Skin of body (tissue), 3 donors: ENCODE measurements at places on chromosomes 5 and 9. TPM values are rescaled to one million over a fixed set of nuclear protein-coding genes. Genes with fewer than 3 reads are reported as not detected.

DNA sequence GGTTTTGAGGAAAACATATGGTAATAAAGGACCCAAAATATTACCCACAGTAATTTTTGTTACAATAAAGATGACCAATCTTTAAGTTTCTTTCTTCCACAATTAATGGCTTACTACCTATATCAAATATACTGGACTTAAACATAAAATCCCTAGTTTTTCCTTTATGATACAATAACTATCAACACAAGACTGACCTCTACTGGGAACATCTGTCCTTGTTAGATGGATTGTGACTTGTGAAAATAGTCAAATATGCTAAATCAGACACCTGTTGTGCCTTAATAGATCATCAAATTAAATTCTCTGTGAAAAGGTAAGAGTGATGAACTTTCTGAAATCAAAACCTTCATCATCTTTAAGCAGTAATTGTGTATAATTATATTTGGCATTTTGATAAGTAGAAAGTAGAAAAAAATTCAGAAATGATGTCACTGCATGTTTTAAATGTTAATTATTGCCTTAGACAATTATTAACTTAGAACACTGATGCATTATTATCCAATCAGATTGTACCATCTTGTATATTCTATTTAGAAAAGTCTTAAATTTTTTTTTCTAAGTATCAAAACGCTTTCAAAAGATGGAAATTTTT lies 113.6 kb downstream of the DEPDC1B start:
- DNase-seq = peak; percentile 18

FGF1 gene
- total RNA-seq = 2.4 TPM

SPACA9 gene
- total RNA-seq = 2.1 TPM

DNA sequence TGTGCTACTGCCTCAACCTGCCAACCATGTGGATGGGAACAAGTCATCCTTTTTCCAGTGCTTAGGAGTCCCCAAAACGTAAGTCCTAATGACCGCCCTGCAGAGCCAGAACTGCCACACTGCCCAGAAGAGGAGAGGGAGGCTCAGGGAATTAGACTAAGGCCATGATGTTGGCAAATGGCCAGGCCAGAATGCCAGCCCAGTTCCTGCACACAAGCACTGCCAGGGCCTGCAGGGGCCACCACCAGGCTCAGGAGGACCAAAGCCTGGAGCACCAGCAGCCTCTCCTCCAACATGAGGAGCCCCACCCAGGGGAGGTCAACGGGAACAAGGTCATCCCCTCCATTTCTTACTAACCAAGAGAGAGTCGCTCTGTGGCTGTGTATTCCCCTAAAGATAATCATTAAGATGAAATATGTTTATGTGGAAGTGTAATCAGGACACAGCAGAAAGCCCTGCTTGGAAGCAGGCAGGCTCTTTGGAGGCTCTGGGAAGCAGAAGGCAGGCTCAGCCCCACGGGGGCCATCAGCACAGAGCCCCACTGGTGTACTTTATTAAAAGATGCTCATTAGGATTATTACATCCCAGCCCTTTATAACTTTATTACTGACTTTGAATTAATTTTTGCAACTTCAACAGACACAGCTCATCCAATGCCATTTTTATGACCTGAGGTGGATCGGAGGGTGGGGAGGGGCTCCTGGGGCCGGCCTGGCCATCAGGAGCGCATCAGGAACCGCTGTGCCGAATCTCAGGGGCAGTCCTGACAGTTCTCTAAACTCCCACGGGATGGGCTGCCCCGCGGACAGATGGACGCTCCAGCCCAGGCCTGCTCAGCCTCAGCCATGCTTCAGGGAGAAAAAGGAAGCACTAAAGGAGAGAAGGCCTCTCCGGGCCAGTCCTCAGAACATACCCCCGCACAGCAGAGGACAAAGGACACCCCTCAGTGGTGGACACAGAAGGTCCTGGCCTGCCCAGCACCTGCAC lies 127.0 kb downstream of the ADAMTS2 start:
- DNase-seq = no peak

HDHD3 gene
- total RNA-seq = 7.3 TPM

DNA sequence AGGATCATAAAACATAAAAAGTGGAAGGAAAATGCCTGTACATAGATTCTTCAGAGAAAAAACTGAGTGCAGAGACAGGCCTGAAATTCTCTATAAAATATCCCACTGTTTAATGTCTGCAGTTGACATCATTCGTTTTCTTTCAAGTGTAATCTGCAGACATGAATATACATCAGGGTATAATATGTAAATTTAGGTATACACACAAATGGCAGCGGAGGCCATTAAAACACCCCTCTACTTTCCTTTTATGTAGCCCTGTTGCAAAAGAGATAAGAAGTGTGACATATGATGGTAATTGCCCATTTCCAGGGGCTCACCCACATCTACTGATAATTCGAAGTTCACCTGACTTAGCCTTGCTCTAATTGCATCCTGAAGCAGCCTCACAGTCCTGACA lies 164.3 kb downstream of the SLC24A2 start:
- DNase-seq = no peak

DNA sequence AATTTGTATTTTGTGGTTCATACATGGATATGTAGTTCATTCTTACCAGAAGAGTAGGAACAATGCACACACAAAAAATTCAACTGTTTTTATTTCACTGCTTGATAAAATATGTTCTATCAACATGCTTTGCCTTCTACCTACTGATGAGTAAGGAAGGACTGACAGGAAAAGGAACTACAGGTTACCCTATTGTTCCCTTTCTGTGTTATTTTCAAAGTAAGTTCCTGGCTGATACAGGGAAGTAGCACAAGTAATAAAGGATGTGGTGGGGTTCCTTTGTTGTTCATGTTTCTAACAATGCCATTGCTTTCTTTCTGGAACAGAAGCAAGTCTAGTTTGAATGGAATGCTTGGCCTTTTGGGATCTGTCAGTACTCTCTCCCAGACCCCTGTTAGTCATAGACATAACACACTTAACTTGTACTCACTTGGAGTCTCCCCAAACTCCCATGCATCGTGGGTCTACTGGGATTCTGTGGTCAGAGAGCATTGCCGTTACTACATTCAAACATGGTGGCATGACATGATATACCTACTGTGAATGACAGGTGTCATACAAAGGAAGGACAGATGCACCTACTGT lies 20.2 kb upstream of the ALDOB start:
- DNase-seq = no peak

DNA sequence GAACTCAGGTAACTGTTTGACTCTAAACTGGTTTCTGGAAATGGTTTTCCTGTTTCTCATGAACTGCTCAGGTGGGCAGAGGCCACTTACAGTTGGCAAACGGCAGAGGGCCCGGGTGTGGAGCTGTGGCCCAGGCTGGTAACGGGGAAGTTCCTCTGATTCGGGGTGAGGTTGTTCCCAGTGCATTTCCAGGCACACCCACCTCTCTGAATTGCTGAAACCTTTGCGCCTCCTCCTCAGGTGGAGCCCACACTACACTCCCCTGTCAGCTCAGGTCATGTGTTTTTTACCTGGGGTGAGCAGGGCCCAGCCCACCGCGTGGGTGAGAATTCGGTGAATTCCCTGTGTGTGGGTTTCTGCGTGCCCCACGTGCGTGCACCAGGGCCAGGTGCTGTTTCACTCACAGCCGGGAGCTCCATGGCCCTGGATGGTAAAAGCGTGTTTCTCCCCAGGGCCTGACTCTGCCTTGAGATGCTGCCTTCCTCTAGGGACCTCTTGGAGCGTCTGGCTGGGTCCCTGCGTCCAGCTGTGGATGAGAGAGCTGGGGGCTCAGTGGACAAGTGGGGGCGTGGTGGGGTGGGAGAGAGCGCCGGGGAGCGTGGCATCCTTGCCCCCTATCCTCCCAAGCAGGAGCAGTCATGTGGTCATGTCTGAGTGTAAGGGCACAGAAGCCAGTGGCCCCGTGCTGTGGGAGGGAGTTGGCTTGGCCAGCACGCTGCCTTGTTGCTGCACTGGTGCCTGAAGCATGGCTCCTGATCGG lies 33.5 kb upstream of the LPCAT1 start:
- no peak for DNase-seq

DNA sequence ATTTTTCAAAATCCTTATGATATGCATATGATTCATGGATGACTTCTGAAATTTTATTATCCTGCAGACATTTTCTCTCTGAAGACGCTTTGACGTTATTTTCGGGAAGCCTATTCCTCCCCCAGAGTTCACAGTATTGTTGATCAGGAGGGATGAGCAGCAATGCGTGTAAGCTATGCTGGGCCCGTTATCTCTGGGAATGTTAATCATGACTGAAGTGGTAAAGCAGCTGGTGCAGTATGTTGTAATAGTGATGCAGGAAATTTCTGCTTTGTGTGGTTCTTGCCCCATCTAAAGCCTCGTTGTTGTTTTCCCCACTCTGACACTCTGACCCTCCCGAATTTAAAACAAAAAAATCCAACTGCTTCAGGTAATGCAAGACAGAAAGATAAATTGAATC lies 1797.8 kb upstream of the WWC1 start:
- no peak for DNase-seq

DNA sequence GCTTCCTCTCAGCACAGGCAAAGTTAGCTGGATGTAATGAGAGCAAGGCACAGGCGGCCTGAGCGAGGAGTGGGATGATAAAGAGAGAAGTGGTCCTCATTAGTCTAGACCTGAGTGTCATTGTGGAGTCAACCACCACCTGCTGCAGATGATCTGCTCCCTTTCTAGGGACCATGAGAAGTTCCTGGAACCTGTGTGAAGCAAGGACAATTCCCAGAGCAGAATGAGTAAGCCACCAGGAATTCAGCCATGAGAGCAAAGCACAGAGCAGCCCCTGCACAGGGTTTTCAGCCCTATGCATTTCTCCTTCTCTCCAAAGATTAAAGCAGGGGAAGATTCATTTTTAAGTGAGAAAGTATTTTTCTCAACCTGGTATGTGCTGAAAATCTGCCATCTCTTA lies 146.8 kb upstream of the SPEF2 start:
- DNase-seq = no peak

WNT8A gene
- not detected for total RNA-seq

NMUR2 gene
- 0.10 TPM for total RNA-seq

MYORG gene
- total RNA-seq = 2.6 TPM

GFI1B gene
- total RNA-seq = 0.59 TPM

DNA sequence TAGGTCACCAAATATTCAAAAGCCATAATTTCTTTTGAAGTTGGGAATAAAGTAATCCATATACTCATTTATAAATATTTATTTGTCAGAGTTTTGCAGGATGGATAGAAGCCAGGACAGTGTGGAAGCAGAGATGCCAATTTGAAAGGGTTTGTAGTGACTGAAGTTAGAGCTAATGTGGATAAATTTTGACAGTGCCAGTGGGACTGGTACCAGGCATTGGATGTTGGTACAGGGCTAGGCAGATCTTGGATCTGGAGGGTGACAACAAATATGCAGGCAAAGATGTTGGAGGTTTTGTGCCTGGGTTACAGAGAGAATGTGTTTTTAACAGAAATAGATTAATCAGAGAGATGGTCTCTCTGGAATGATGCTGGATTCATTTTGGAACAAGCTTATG lies 135.6 kb downstream of the DMRTA1 start:
- no peak for DNase-seq

GRCh38 chr9:69671311-69671878 lies 776 bp downstream of the APBA1 start:
- no peak for DNase-seq

DNA sequence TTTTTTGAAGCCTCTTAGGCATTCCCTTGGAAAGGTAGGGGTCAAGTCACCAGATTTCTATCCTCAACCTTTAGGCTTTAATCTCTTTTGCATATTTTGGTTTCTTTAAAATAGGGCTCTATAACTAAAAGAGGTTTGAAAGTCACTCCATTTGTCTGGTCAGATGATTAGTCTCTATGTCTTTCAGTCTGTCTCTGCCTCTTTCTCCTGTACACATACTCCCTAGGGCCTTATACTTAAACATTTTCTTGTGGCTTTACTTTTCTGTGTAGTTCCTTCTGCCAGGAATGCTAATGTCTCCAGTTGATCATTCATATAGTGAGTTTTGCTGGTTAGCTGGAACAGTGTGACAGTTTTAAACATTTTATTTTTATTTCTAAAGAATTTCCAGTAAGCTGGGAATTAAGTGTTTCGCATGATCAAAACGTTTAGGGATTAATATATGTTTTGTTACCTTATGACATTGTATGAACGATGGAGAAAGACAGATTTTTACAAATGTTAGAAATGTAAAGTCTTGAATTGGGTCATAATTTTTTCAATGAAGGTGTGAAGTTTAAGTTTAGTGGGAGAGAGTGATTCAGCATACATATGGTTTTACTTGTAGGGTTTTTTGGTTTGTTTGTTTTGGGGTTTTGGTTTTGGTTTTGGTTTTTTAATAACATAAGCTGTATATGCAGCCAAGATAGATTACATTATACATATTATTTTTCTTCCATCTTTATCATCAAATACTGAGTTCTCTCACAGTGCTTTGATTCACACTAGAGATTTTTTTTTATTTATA lies 90.6 kb downstream of the ZCCHC7 start:
- no peak for DNase-seq

TRAF1 gene
- total RNA-seq = 4.1 TPM

ZNF483 gene
- total RNA-seq = 4.2 TPM

GRCh38 chr5:164561933-164562872 lies 1056.8 kb downstream of the MAT2B start:
- no peak for DNase-seq

ISL1 gene
- total RNA-seq = 0.30 TPM

- DNase-seq = no peak
Measured at GRCh38 chr9:89743216-89743572, 138.4 kb downstream of the GADD45G start.

PCDHGA12 gene
- total RNA-seq = 3.9 TPM

DNA sequence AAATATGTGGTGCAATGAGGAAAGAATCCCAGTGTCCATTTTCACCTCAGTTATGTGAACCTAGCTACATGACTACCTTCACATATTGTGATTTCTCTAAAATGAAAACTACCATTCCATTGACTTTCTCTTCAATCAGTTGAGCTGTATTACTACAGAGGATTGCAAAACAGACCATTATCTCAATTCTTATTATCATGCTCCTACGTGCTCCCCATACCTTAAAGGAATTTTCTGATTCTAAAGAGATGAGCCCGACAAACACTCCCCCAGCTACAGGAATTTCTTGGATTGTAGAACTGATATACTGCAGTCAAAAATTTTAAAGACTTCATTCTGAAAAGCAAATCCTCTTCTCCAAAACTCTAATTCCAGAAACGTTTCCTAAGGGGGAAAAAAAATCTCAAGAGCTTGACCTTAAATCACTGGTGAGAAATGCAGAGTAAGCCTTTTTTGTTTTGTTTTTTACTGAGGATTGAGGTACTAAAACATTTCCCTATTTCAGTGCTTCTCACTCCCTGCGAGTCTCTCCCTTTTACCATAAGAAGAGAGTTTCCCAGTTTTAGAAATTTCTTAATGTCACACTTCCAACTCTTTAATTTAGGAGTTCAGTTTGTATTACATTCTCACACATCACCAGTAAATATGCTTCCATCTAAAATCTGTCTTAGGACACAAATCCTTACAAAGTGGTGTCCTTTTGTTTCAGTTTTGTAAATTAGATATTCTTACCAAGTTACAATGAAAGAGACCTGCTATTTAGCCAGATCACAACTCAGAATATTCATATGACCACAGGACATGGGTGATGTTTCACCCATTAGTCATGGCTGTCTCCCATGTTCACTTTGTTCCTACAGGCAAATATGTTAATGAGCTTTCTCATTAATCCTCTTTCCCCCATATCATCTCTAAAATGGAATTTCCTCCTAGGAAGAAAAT lies 203.8 kb downstream of the TSSK1B start:
- no peak for DNase-seq

CER1 gene
- 0.30 TPM for total RNA-seq
